ENCODE measurements at places on chromosomes 7 and 10.
A peak's percentile ranks its signal among the peaks of the same experiment; 100 is the strongest.

- DNase-seq, result no peak
These were observed 192.2 kb upstream of the HPS1 start for GRCh38 chr10:98638920-98639319.

DNA sequence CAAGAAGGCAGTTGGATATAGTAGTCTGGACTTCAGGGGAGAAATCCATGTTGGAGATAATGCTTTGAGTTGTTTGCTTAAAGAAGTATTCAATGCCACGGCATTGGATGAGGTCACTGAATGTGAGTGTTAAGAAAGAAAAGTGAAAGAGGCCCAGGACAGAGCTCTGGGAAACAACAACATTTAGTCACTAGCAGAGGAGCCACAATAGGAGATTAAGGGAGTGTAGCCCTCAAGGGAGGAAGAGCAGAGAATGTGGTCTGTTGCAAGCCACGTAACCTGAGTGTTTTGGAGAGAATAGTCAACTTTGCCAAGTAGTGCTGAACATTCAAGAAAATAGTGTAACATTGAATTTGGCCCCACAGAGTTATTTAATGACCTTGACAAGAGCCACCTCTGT is 114.7 kb downstream of the MYO3A start:
- no peak for DNase-seq

- DNase-seq, result peak; percentile 45
These were observed 80.6 kb downstream of the PRKAG2 start for GRCh38 chr7:151796091-151796870.

GRCh38 chr7:36840904-36841303 is 116.6 kb upstream of the AOAH start:
- no peak for DNase-seq

GRCh38 chr10:109773288-109774120 is 149.8 kb downstream of the XPNPEP1 start:
- peak; percentile 46 for DNase-seq

Measured in fibroblast of mammary gland (primary cell).